H54 (cell line): ENCODE measurements at places on chromosomes 11 and 22.

DNA sequence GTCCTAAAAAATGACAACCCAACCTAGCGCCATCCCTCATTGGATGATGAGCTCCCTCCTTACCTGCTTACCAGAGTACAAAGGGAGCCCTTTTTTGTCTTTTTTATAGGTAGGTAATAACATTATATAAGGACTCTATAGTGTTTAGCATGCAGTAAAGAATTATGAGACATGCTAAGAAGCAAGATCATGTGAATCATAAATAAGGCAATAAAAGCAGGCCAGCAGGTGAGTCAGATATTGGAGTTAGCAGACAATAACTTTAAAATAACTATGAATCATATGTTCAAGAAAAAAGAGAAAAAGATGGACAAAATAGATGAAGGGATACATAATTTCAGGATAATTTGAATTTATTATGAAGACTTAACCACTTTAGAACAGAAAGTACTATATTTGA lies 81.5 kb downstream of the GRK3 start:
- DNase-seq = peak; percentile 7

DNA sequence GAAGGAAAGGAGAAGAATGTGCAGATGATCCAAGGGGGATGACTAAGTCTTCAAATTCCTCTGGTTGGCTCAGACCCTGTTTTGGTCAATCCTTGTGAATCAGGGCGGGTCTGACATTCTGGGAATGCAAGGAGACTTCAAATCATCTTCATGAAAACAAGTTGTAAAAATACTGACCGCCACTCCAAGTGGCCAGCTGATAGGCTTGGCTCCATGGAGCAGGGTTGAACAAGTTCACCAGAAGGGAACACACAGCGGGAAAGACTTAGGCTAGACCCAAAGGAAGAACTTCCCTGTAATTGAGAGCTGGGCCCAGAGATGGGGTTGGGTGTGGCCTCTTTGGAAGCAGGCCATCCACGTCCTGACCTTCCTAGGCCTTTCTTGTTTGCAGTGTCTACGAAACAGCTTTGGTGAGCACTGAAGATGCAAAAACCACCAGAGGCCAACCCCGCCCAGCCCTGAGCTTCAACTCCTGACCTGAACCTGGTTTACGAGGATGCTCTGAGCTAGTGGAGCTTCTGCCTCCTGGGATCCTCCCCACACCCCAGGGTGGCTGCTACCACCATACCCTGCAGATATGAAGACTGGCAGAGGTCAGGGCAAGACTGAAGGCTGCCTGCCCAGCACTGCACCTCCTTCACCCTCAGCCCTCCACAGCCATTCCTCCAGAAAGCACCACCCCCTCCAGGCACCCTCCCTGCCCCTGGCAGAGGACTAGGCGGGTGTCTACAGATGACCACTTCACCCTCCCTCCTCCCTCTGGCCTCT lies 26.1 kb downstream of the GDPD5 start:
- peak; percentile 89 for DNase-seq

- no peak for DNase-seq
Measured at GRCh38 chr22:30127749-30128166, 47.5 kb downstream of the HORMAD2 start.

- no peak for DNase-seq
Measured at GRCh38 chr11:62487738-62488551, 58.7 kb downstream of the AHNAK start.

GRCh38 chr11:95092549-95093324 lies 3.1 kb downstream of the ENDOD1 start:
- peak; percentile 16 for DNase-seq

GRCh38 chr11:131864228-131864627 lies 493.8 kb downstream of the NTM start:
- no peak for DNase-seq

DNA sequence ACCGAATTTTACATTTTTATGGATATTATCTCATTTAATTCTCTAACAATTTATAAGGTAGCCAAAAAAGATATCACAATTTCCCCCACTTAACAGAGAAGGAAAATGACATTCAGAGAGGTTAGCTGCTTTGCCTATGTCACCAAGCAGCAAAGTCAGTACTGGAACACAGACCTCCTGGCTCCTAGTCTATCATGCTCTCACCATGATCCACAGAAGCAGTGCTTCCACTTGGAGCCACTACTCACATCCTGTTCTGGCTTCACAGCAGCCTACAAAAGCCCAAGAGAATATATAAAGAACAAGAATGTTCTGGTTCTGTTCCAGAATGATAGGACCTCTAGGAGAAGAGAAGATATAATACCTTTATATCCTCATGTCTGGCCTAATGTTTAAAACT lies 59.5 kb upstream of the SCUBE2 start:
- no peak for DNase-seq

DNA sequence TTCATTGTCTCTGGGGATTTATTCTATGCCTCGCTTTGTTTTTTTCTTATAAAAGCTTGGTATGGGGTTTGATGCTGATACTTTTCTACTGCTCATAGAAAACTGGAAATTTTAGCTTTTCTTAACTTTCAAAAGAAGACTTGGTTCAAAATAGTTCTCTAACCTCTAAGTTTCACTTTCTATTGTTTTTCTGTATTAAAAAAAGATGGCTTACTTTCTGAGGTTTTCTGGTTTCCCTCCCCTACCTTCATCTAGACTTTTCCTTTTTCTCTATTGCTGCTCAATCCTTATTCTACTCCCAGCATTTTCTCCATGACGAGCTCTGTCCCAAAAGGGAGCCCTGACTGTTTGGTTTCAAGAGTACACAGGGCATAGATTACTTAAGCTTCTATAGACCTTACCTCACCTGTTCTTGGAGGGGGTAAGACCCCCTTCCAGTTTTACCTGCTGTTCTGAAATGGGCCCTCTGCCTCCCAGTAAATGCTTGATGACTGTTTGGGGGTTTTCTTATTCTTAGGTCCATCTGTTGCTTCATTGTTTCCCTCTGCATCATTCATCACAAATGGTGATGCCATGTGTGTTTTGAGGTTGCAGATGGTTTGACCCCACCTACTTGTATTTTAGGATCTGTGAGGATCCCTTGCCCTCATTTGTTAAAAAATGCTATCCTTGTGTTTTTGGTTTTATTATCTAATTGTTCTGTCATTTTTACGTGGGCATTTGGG lies 29.5 kb downstream of the DNHD1 start:
- no peak for DNase-seq

- DNase-seq = no peak
Measured at GRCh38 chr22:45866646-45867117, 110.3 kb downstream of the WNT7B start.

DNA sequence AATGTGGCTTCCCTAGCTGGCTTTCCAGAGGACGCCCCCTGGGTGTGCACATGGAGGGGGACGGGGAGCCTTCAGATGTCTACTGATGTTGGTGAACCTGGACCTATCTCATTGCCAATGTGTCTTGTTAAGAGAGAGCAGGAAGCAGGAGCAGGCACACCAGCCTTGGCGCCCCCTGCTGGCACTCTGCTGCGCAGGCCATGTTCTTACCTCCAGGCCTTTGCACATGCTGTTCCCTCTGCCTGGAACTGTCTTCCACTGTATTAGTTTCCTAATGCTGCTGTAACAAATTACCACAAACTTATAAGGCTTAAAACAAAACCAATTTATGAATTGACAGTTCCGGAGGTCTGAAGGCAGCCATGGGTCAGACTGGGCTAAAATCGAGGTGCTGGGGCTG lies 23.6 kb upstream of the MN1 start:
- no peak for DNase-seq

- no peak for DNase-seq
Measured at GRCh38 chr11:71355281-71355680, 92.9 kb downstream of the DHCR7 start.

GRCh38 chr11:94895971-94896370 lies 77.4 kb downstream of the CWC15 start:
- no peak for DNase-seq
